ENCODE measurements at places on chromosomes 12 and 14.

- DNase-seq, result no peak
Observed at GRCh38 chr14:59435987-59436386, 29.2 kb downstream of the GPR135 start.

DNA sequence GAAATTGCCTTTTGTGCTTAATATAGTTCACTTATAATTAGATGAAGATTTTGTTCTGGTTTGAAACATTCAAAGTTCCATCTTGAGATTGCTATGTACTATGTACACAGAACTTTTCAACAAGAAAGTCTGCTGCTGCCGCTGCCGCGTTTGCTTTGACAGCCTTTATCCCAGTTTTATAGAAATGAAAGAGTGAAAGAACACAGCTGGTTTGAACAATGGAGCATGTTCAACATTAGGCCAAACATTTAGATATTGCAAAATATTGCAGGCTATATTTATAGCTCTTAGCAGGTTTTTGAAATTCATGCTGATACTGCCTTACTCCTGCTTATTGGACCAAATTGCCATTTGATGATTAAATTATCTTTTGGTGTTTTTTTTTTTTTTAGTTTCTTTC is 299.8 kb upstream of the PRKD1 start:
- no peak for DNase-seq

DNA sequence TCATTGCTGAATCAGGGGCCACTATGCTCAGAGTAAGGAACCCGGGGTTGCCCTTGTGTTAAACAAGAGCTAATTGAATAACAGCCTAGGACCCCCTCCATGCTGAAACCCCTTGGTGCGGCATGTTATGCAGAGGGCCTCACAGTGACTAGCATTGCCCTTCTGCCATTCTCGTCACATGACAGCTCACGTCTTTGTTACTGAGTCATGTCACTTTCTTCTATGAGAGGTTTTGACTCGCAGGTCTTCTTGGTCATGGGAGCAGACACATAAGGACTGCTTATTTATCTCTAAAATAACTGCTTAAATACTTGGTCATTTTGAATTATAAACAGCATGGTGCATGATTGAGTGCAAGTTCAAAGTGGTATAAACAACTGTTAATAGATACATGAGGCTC is 24.9 kb downstream of the TCTN1 start:
- DNase-seq, result no peak

DNA sequence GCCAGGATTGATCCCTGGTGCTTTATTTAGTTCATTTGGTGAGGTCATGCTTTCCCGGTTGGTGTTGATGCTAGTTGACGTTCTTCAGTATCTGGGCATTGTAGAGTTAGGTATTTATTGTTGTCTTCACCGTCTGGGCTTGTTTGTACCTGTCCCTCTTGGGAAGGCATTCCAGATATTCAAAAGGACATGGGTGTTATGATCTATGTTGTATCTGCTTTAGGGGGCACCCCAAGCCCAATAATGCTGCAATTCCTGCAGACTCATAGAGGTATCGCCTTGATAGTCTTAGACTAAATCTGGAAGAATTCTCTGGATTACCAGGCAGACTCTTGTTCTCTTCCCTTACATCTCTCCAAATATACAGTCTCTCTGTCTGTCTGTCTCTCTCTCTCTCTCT is 42.1 kb downstream of the AK7 start:
- DNase-seq, result no peak

GRCh38 chr14:90839024-90839888 is 23.0 kb upstream of the TTC7B start:
- no peak for DNase-seq

DNA sequence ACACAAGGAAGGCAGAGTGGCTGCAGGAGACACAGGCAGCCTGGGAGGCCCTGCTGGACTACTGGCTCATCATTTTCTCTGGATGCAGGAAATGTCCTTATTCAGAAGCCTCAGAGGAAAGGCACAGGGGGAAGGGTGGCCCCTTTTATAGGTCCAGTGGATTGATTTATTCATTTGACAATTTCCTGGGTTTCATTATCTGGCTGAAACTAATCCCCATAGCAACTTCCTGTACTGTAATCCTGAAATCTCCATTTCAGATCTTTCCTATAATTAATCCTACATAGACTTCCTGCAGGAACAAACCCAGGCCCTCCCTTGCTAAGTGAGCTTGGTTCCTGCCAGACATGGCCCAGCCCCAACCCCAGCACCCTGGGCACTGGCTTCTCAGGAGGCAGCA is 23.0 kb downstream of the KRT76 start:
- DNase-seq, result no peak

DNA sequence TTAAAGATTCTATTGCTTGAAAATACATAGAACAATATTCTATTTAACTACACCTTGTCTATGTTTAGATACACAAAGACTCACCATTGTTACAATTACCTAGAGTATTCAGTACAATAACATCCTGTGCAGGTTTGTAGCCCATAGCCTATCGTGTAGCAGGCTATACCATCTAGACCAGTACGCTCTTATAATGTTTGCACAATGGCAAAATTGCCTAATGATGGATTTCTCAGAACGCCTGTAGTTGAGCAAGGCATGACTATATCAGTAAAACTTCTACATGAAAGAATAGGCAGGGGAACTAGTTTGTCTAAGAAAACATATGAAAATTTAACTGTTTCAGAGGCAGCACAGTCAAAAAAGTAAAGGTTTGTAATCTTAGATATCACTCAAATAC is 375.9 kb downstream of the DAD1 start:
- DNase-seq, result no peak

DNA sequence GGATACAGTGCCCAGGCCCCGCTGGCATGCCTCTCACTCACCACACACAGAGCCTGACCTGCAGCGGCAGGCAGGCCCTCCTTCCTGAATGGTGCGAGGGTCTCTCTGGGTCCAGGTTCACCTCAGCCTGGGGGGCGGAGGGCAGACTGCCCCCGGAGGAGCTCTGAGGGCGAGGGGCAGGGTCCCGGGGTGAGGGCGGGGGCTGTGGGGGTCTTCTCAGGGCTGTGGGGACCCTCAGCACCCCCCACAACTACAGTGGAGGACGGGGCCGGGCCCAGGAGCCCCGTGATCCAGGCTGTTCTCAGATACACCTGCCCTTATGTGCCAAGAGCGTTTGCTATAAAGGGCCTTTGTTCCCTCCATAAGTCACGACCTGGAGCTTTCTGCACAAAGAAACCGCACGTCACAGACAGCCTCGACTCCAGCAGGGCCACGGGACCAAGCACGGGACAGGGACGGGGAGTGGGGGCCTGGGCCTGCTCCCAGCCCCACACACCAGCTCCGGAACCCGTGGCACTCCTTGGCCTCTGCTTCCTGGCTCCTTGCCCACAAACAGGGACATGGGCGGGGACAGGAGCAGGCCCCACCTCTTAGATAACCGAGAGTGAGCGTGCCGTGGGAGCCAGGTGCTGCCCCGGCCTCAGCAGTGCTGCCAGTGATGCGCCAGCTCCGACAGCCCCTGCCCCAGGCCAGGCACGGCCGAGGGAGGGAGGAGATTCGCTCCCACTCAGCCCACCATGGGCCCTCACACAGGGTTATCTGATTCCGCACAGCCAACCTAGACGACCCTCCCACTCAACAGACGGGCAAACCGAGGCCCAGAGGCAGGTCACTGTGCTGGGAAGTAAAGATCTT is 101.9 kb downstream of the RFLNA start:
- DNase-seq, result no peak

Measured in NCI-H446 treated with DMSO at 0.1 percent for 48 hours (cell line).